ENCODE measurements at places on chromosomes 2 and 18.

DNA sequence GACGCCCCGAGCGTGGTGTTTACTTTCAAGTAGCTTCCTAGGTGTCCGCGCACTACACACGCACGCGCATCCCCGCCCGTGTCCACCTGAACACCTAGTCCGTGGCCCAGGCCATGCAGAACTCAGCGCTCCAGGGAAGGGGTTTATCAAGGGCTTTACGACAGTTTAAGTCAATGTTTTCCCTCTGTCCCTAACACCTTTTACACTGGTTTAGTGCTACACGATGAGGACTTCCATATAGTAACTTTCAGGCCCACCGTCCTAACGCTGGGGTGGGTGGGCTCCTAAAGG lies 1.4 kb upstream of the BCL2 start:
- no peak for DNase-seq

DNA sequence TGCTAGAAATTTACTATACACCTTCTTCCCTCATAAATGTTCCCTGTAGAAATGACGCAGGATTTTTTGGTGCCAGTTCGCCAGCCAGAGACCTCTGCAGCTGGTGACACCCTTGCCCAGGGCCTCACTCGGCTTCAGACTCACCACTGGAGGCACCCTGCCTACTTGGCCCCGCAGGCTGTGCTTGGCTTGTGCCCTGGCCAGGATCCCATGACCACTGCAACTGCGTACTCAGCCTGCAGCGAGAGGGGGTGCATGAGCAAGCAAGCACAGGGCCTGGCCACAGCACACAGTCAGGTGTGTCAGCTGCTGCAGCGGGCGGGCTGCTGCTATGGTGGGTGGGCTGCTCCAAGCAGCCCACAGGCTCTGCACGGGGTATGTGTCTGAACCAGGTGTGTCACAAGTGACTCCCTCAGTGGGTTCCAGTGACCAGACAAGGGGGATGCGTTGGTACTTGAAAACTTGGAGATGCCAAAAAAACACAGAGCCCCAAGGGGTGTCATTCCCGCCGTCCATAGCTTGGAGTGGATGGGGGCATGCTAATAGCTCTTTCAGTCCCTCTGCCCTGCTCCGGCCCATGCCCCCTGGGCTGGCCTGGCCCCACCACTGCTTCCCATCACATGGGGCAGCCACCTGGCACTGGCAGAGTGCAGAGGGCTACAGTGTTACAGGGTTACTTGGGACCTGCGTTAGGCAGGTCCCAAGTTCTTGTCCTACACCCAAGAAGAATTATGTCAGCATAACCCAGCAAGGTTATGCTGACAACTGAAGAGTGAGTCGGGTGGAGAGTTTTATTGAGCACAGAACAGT lies 46.6 kb upstream of the TANC1 start:
- DNase-seq = no peak

GRCh38 chr2:174792309-174793025 lies 28.2 kb upstream of the CHRNA1 start:
- no peak for DNase-seq

GRCh38 chr2:64731746-64732145 lies 78.0 kb upstream of the SERTAD2 start:
- DNase-seq = no peak

DNA sequence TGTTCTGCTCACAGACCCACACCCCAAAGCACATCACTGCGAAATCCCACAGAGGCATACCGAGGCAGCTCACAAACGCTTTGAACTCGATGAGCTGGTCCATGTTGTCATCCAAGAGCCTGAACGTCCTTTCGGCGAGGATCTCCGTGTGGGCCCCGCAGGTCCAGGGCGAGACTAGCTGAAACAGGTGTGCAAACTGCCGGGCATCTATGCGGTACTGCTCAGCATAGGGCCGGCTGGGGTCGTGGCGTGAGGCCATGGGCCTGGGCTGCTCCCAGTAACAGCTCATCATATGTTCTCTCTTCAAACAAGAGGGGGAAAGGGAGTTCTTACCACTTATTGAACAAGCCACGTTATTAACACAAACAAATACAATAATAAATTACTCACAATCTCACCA lies 20.1 kb downstream of the RPL31 start:
- DNase-seq = no peak

DNA sequence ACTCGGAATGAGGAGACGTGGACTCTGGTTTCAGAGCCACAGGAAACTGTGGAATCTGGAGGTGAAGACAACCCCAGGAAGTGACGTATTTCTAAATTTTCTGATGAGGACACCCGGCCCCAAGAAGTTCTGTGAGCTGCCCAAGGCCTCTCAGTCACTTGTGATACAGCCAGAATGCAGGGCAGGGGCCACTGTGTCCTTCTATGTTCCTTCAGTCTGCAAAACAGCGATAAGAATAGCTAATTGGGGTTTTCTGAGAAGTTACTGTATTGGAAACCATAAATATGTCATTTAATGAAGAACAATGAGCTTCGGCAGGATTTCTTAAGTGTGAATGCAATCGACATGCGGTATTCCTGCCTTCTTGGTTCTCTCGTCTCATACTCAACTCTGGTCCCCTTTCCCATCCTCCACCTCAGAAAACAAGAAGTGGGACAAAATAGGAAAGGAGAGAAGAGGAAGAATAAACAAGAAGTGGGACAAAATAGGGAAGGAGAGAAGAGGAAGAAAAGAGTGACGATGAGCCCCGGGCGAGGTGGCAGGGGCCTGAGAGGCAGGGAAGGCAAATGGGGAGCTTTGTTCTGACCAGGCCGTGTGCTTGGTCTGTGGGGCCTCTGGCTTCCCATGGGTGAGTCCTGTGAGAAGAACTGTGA lies 282.0 kb upstream of the REV1 start:
- DNase-seq = no peak

- DNase-seq = no peak
These were observed 402.9 kb downstream of the TNS1 start for GRCh38 chr2:217599906-217600305.

Data from stimulated activated CD4-positive, alpha-beta T cell treated with anti-CD3 and anti-CD28 coated beads, Interleukin-15, amount 100 ng/mL, for 1 hour (primary cell).